ENCODE measurements at places on chromosomes 1 and 21.

DNA sequence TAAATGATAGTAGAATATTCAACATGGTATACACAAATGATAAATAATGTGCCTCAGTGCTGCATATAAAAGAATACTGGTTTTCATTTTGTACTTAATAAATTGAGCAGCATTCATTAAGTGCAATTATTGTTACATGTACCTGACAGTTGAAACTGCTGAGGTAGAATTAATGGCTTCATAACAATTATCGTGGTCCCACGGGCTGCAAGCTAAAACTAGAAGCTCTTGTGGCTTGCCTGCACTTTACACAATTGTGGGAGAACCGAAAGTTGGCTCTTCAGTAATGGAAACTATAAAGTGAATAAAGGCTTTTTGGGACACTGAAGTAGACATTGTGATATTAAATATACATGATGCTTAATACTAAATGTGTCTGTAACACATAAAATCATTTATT lies 23.2 kb downstream of the INSL5 start:
- DNase-seq: no peak

- no peak for DNase-seq
Measured at GRCh38 chr1:151570819-151571218, 30.7 kb downstream of the TUFT1 start.

GRCh38 chr1:40451238-40451585 lies 936 bp downstream of the ZFP69B start:
- peak; percentile 50 for DNase-seq

GRCh38 chr1:214305164-214305751 lies 24.3 kb downstream of the SMYD2 start:
- DNase-seq: no peak

- DNase-seq: peak; percentile 94
Measured at GRCh38 chr1:217373761-217374701, 256.9 kb downstream of the GPATCH2 start.

DNA sequence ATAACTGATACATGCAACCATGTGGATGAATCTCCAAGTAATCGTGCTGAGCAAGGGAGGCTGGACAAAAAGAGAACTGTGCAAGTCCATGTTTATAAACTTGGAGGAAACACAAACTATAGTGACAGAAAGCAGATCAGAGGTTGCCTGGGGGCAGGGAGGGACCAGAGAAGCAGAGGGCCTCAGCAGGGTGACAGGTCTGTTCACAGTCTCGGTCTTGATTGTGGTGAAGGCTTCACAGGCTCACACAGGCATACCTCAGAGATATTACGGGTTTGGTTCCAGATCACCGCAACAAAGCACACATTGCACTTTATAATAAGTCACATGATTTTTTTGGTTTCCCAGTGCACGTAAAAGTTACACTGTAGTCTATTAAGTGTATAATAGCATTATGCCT lies 28.5 kb downstream of the ACOT7 start:
- peak; percentile 52 for DNase-seq

- DNase-seq: no peak
Measured at GRCh38 chr1:155931332-155932038, 2.7 kb downstream of the KHDC4 start.

DNA sequence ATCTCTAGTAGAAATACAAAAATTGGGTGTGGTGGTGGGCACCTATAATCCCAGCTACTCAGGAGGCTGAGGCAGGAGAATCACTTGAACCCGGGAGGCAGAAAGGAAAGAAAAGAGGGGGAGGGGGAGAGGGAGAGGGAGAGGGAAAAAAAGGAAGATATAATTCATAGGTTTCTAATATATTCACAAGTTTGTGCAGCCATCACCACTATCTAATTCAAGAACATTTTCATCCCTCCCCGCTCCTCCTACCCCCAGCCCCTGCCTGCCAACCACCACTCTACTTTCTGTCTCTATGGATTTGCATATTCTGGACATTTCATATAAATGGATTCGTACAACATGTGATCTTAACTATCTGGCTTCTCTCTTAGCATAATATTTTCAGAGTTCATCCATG lies 133.1 kb upstream of the KIAA1614 start:
- DNase-seq: no peak

DNA sequence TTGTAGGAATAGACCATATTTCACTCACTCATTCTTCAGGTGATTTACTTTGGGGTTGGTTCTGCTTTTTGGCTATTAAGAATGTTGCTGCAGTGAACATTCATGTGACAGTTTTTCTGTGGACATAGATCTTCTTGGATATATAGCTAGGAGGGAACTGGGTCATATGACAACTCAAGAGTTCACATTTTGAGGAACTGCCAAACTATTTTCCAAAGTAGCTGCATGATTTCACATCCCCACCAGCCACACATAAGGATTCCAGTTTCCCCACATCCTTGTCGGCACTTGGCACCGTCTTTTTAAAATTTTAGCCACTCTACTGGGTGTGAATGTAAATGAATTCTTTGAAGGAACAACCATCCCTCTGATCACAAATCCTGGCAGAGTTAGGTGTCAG lies 126.0 kb downstream of the PRDM2 start:
- DNase-seq: no peak

DNA sequence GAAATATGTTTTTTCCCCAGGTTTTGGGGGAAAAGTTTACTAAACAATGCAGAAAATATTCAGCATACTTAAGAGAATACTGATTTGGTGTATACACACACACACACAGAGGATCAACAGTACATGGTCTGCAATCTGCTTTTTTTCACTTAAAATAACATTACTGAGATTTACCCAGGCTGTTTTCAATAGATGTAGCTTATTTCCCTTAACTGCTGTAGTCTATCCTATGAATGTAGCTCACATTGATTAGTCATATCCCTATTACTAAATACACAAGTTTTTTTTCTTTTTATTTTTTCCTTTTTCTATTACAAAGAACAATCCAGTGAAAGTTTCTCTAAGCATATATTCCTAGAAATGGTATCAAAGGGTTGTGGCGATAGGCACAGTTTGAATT lies 266.7 kb upstream of the GREM2 start:
- no peak for DNase-seq

GRCh38 chr1:179287946-179288345 lies 5.7 kb upstream of the SOAT1 start:
- no peak for DNase-seq

GRCh38 chr1:37561133-37562132 lies 4.7 kb downstream of the DNALI1 start:
- peak; percentile 50 for DNase-seq

GRCh38 chr1:230382001-230382491 lies 44.1 kb downstream of the PGBD5 start:
- DNase-seq: no peak

DNA sequence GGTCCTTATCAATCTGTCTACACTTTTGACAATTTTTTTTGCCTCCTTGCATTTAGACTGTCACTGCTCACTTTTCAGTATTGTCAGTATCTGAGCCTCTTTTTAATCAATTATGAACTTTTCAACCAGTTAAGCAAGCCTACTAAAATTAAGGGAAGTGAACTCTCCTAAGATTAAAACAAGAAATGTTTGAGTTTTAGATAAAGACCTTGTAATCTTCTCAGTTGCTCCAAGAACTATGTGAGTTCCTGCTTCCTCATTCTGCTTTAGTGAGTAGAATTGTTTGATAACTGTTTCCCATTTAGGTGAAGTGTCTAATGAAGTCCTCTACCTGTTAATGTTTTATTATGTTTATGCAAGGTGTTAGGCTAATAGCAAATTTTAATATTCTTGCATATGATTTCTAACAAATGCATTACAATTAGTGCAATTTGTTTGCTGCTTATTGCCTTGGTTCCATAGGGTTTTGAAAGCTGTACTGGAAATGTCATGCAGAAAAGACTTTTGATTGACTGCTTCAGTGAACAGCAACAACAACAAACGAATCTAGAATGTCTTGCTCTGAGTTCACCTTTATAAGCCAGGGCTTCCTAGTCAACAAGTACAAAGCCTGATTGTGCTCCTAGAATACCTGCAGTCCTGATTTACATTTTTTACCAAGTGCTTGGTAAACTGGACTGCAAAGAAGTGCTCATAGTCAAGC lies 40.9 kb downstream of the PLA2G4A start:
- DNase-seq: no peak

DNA sequence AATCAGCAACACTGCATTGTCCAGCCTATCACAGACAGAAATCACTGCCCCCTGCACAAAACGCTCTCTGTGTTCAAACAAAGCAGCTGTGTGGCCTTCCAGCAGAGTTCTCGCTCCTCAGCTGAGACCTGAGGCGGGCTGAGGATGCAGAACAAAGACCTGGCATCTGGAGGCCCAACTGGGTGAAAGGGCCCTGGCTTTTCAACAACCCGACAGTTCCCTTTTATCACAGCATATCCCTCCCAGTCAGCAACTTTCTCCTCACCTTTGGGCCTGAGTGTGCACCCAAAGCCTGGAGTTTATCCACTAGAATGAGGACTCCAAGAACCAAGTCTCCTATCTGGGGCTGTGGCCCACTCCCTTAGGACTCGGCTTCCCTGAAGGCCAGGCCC lies 42.6 kb upstream of the A3GALT2 start:
- no peak for DNase-seq

- DNase-seq: peak; percentile 88
Measured at GRCh38 chr1:12658531-12659453, 14.9 kb downstream of the AADACL4 start.

DNA sequence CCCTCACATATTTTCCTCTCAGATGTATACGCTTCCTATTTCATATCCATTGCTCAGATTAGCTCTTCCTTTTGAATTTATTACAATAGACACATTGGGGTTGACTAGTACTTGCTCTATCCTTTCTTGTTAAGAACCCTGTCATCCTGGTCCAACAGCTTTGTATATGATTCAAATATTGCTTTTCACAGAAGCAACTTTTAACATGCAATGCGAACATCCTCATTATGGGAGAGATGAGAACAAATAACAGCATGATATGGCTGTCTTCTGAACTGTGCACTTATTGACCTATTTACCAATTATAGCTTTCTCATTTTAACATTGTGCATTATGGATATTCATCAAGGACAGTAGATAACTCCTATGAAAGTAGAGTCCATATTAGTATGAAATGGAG lies 510.8 kb downstream of the PTPRC start:
- no peak for DNase-seq

GRCh38 chr1:175818929-175819328 lies 75.5 kb upstream of the TNR start:
- no peak for DNase-seq

DNA sequence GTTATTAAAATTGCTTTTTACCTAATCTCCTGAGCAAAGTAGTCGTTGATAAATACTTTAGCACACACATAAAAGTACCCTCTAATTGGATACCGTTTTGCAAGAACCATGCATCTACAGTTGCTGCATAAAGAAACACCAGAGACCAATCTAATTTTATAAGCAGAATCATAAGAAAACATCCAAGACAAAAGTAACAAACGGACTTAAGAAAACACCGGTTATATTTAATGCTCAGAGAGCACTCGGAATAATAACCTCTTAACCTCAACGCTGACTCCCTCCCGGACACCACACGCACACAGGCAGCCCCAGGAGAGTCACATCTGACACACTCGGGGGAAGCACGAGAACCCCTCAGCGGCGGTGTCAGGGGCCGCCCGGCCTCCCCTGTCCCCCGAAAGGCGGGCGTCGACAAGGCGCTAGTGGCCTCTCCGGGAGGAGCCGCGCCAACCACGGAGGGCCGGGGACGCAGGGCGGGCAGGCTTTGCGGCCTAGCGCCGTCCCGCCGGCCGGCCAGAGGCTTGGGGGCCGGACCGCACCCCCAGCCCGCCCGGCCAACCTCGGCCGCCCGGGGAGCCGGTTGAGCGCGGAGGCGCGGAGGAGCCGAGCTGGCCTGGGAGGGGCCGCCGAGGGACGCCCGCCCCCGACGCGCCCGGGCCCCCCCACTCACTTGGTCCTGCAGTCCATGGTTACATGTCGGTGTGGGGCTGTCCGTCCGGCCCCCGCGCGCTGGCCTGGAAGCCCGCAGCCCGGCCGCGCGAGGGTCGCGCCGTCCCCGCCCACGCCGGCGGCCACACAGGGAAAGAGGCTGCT lies 606 bp downstream of the DENND1B start:
- peak; percentile 73 for DNase-seq

DNA sequence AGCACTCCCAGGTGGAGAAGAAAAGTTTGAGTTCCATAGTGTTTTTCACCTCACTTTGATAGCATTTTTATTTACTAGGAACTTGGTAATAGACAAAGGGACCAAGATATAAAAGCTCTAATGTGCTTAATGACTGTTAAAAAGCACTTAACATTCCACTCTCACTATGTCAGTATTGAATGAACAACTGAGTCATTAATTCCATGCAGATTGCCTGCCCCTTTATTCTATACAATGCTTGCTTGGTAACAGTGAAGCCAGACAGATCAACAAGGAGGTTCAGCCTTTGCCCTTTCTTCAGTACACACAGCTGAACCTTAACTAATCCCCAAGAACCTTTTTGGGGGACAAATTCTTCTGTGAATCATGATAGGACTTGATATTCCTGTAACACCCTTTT lies 425.5 kb downstream of the NUF2 start:
- no peak for DNase-seq

Data from Karpas-422 (cell line).